ENCODE measurements at places on chromosomes 12 and 14. TPM values are rescaled to one million over a fixed set of nuclear protein-coding genes. Genes with fewer than 3 reads are reported as not detected.
A peak's percentile ranks its signal among the peaks of the same experiment; 100 is the strongest.

Gene MYH6
- not detected for total RNA-seq

GRCh38 chr12:108211157-108211556 lies 82.1 kb downstream of the WSCD2 start:
- DNase-seq, result no peak

Gene GRIP1
- total RNA-seq, result 0.28 TPM

DNA sequence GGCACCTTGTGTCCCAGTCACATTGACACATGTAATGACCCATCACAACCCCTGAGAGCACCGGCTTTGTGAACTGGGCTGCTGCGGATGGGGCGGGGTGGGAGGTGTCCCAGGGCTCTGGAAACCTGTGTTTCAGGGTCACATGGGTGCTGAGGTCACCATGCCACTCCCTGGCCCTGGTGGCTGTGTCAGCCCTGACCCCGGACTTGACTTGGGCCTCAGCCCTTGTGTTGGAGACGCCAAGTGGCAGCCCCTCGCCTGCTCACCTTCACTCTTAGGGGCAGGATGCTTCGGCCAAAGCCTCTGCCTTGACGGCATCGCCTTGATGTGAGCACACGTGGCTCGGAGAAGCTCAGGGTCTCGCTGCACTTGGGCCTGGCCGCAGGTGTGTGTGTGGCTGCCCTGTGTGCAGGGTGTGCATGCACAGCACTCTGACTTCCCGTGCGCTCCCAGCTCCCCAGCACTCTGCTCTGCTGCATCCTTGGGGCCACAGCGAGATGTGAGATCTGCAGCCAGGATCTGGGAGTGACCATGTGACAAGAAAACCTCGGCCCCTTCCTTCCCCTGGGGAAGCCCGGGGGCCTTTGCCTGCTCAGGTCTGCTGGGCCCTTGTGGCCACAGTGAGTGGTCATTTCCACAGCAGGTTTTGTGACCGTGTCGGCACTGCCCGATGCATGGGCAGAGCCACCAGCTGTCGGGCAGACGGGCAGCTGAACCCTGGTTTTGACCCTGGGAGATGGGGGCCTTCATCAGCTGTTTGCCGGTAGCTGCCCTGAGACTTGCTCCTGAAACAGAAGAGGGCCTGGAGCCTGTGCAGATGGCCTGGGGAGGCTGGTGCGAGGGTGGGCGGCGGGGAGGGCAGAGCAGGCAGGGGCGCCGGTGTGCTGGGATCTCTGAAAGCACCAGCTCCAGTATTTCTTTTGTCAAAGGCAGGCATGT lies 167.4 kb downstream of the KIF26A start:
- DNase-seq, result no peak

GRCh38 chr12:127640181-127640886 lies 626.6 kb upstream of the TMEM132C start:
- peak; percentile 44 for DNase-seq

Gene AQP6
- total RNA-seq, result not detected

Gene RNF212B
- total RNA-seq, result not detected

- DNase-seq, result no peak
Measured at GRCh38 chr12:53012928-53013327, 6.7 kb downstream of the EIF4B start.

DNA sequence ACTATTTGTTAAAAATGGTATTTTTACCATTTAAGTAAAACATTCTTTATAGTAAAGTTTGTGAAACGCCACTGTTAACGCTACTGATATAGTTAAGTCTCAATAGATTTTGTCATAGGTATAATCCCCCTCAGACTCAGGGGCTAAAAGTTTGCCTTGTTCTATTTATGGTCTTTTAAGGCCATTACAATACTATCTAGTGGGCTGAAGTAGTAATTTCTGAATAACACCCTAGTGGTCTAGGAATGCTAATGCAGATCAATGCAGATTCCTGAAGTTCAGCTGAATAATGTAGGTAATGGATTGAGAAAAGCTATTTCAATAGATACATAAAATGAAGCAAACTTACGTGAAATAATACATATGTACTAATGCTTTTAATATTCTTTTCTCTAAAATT lies 989.3 kb upstream of the NOVA1 start:
- DNase-seq, result no peak

DNA sequence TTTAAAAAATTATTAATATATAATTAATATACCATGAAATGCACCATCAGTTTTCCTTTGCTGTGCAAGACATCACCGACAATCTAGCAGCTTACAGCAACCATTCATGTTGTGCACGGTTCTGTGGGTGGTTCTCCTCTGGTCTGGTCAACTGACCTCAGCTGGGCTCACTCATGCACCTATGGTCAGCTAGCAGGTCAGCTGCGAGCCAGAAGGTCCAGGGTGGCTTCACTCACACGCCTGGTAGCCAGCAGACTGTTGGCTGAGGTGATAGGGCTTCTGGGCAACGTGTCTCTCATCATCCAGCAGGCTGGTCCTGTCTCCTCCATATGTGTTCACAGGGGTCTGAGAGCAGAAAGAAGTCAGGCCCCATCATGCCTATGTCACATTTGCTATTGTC lies 210.4 kb downstream of the KIF26A start:
- no peak for DNase-seq

Measured in thoracic aorta (tissue), 2 donors.